Activated gamma-delta T cell (primary cell): ENCODE measurements at places on chromosomes 3 and 15.

DNA sequence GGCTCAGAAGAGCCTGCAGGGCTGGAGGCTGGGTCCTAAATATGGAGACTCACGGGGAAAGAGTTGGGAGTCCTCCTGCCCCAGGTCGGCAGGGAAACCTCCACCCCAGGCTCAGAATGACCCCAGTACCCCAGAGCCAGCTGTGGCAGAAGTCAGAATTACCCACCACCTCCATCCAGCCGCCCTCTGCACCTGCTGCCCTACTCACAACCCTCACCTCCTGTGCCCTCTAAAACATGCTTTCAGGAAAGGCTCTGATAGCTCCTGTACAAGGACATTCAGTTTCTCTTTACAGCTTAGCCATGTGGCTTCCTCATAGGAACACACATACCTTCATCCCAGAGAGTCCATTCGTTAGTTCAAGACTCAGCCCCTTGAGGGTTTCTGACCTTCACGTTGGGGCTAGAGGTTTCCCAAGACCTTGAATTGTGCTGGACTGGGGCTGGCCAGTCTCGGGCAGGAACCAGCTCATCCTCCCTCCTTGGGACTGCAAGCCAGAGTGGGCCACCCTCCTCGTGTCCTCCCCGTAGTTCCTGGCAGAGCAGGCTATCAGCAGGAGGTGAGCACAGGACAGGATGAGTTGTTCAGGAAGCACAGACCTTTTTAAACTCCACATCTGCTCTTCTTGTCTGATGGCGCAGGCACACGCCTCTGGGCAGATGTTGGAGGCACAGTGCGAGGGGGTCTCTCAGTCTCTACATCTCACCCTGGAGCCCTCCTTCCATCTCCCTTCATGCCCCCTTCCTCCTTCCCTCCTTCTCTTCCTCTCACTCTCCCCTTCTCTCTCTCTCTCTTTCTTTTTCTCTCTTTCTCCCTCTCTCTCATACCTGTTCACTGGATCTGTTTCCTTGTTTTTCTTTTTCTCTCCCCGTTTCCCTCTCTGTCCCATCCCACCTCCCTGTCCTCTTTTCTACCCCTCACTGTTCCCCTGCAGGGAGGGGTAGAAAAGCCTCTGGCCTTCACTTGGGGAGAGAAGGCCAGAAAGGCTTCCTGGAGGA lies 55.9 kb upstream of the NR2C2 start:
- DNase-seq, result no peak

DNA sequence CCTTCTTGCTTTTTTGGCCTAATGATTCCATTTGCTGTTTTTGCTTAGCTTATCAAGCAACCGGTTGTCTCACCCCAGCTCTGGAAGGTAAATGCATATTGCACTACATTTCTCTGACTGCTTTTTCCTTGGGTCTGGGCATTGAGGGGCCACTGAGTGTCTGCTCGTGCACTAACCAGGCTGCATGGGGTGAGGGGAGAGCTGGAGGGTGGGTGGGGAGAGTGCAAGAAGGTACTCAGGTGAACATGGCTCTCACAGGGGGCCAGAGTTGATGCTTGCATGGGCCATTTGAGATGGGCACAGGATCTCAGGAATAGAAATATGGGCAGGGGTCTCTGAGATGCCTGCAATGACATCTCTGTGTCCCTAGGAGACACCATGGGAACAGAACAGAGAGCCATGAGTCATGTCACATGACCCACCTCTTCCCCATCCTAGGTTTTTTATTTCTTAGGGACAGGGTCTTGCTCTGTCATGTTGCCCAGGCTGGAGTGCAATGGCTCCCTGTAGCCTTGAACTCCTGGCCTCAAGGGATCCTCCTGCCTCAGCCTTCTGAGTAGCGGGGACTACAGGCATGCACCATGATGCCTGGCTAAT lies 6.2 kb downstream of the ALPK3 start:
- DNase-seq, result no peak

- DNase-seq, result no peak
Observed at GRCh38 chr3:52518723-52519444, 14.8 kb downstream of the NT5DC2 start.

GRCh38 chr3:8301977-8302735 lies 199.5 kb upstream of the LMCD1 start:
- DNase-seq, result no peak

- DNase-seq, result no peak
Observed at GRCh38 chr3:100535610-100535943, 43.2 kb downstream of the TMEM45A start.

DNA sequence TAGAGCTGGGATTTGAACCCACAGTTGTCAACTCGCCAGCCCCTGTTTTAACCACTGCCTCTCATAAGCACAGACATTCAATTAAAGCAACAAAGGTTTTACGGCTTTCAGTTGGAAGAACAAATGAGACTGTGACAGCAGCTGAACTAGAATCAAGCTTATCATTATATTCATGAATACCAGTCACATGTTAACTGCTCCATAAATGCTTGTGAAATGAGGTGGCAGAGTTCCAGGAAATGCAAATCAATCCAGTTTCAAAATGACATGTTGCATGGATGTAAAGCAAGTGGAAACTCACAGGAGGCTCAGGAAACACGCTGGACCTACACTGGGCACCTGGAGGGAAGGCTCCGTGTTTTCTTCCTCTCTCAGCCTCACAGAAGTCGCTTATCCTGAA lies 3.9 kb downstream of the GP5 start:
- DNase-seq, result no peak

- DNase-seq, result no peak
Observed at GRCh38 chr3:150429767-150430671, 21.9 kb downstream of the TSC22D2 start.
